ENCODE measurements at places on chromosomes 16 and 17.

DNA sequence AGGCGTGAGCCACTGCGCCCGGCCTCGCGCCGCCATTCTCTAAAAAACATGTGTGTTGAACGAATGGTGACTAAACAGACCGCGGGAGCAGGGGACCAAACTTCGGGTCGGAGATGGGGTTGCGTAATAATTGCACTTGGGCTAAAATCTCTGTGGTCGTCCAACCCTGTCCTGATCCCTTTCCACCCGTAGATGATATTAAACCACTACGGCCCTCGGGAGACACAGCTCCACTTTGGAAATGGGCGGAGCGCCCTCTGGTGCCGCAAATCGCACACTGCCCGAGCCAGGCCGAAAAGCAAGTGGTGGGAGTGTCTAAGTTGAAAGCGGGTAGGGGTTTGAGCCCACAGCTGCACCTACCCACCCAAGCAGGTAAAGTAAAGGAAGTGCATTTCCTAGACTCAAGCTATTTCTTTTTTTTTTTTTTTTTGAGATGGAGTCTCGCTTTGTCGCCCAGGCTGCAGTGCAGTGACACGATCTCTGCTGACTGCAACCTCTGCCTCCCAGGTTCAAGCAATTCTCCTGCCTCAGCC lies 17.0 kb downstream of the CAVIN1 start:
- peak; percentile 70 for DNase-seq

- no peak for DNase-seq
These were observed 78.9 kb downstream of the CNGB1 start for GRCh38 chr16:57892041-57892440.

- no peak for DNase-seq
These were observed 11.5 kb upstream of the MMD start for GRCh38 chr17:55433029-55433628.

DNA sequence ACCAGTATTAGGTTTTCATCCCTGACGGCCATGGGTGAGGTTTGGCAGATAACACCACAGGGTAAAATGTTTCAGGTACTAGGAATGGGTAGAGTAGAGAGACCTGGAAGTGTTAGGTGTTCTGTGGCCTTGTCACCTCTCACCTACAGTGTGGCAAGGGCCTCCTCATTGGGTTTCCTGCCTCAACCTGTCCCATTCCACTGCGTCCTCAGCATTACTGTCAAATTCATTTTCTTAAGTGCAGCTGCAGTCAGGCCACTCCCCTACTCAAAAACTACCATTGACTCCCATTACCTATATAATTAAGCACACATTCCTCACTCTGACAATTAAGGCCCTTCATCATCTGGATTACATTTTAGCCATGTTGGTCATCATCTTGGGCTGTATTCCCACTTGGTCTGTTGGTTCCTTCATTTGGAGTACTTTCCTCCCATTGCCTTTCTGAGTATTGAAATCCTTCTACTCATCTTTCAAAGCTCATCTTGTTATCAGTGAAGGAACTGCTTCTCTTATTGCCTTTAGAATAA lies 64.5 kb downstream of the NUP88 start:
- DNase-seq = no peak

DNA sequence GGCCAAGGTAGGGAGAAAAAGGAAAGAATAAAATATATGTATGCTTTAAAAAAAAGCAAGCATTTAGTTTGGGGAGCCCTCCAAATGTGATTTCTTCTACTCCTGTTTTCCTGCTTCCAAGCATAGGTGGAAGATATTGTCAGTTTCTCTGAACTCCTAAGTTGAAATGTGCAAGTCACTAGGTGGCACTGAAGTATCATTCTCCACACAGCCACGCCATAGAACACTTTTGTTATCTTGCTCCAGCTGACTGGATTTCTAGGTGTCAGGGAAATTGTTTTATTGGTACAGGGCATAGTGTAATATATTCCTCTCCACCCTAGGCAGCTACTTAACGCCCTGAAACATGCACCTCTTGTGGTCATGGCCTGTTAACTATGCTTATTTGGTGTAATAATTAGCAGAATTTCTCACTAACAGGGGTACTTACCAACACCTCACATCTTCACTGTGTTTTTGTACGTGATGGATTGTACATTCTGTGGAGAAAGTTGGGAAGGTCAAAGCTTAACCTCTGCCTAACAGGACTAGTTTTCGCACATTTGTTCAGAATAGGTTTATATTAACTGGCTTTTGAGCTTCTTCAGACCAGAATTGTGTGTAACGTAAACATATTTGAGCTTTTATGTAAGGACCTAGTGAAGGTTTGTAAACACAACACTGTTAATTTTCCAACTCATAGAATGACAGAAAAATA lies 69.3 kb downstream of the FTO start:
- DNase-seq = no peak

GRCh38 chr16:47492428-47493377 lies 31.6 kb downstream of the PHKB start:
- DNase-seq = no peak

DNA sequence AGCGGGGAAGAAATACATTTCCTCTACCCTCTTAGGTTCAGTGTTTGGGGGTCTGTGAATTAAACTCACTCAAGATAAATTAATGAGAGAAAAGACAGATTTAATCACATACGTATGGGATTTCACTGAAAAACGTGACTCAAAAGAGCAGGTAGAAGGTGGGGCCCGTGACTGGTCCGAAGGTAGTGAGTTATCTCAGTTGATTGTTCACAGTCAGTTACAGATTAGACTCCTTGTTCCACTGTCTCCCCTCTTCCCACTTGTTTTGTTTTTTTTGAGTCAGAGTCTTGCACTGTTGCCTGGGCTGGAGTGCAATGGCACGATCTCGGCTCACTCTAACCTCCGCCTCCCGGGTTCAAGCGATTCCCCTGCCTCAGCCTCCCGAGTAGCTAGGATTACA lies 301.2 kb downstream of the SEC14L1 start:
- no peak for DNase-seq

DNA sequence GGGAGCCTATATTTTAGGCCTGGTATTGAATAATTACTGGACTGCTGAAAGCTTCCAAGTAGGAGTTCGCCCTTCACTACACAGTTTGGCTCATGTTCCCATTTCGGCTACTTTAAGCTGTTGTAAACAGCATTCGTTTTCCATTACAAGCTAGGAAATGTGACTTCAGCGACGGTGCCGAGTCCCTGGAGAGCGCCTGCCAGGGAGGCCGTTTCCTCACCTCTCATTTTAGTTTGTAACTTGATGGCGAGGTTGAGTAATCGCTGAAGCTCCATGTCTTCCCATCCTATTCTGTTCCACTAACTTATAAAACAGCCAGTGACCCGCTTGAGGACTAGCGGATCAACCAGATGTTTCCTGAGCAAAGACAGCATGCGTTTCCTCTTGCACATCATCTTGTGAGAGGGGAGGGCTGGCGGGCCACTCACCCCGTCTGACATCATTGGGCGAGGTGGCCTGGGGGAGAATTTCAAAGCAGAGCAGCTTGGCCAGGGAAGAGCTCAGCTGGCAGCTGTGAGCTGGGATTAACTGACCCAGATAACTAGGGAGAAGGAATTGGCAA lies 32.9 kb downstream of the PCTP start:
- no peak for DNase-seq

DNA sequence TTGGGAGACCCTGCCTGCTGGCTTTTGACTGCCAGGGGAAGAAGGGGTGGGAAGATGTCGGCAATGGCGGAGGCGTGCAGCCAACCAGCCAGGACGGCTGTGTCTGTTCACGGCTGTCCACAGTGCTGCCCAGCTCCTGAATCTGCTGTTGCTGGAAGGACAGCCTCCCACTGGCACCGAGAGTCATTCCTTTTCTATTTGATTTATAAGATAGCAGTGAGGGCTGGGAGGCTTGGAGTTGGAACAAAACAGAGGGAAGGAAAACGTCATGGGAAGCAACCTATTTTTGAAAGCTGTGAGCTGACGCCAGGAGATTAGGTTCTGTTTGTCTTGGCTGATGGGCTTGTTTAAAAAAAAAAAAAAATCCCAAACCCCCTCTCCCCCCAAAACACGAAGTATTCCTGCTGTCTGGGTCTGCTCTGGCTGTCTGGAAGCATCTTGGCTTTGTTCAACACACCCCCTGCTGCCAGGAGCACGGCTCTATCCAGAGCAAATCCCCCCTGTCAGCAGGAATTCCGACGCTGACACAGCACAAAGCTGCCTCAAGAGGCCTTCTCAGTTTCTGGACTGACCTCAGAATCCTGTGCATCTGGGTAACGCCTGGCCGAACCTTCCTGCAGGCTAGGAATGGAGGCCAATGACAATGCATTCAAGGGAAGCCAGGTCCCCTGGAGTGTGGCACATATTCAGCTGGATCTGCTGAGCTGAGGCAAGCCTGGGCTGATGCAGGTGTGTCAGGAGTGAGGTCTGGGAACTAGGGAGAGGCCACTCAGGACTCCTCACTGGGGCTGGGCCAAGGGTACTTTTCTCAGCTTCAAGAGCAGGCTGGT lies 41.0 kb upstream of the SREBF1 start:
- no peak for DNase-seq

DNA sequence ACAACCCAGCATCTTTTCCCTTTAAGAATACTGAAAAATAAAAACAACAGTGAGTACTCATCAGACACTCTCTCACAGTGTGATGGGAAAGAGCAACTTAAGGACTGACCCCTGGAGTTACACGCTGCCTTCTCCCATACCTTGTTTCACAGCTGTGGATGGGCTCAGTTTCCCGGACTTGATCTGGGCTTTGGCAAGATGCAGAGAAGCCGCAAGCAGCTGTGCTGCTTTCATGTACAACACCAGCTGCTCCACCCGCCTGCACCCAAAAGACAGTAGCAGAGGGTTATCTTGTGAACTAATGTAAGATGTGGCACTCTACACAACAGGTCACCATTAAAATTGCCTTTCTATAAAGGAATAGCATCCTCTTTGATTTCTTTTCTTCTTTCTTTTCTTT lies 32.7 kb upstream of the ALDH3A1 start:
- no peak for DNase-seq

GRCh38 chr17:35998018-35998545 lies 3.3 kb downstream of the CCL15 start:
- DNase-seq = no peak

DNA sequence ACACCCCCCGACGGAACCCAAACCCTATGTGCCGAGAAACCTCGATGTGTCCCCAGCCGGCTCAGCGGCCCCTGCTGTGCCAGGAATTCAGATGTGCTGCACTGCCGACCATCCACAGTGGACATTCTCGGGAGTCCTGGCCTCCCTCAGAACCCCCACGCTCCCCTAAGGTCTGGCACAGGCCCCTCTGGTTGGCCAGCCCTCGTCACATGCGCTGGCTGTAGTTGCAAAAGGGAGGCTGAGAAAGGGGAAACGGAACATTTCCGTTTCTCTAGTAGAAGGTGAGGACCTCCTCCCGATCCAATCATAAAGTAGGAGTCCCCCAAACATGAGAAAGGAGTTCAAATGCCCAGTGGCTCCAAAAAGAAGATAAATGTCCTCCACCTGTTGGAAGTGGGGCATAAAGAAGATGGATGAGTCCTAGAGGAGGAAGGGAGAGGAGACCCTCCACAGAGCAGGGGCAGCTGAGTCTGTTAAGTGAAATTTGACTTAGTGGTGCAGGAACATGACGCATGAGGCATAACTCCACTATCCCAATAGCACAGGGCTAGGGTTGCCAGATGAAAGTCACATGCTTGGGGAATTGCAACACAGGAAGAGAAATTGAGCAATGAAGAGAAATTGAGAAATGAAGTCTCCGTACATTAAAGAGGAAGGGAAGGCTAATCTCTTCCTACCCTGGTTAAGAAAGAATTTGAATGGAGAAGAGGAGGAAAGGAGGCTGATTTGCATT lies 49.3 kb upstream of the WSB1 start:
- no peak for DNase-seq

Data from T-helper 1 cell (primary cell).